ENCODE measurements at places on chromosomes 12 and 14.

DNA sequence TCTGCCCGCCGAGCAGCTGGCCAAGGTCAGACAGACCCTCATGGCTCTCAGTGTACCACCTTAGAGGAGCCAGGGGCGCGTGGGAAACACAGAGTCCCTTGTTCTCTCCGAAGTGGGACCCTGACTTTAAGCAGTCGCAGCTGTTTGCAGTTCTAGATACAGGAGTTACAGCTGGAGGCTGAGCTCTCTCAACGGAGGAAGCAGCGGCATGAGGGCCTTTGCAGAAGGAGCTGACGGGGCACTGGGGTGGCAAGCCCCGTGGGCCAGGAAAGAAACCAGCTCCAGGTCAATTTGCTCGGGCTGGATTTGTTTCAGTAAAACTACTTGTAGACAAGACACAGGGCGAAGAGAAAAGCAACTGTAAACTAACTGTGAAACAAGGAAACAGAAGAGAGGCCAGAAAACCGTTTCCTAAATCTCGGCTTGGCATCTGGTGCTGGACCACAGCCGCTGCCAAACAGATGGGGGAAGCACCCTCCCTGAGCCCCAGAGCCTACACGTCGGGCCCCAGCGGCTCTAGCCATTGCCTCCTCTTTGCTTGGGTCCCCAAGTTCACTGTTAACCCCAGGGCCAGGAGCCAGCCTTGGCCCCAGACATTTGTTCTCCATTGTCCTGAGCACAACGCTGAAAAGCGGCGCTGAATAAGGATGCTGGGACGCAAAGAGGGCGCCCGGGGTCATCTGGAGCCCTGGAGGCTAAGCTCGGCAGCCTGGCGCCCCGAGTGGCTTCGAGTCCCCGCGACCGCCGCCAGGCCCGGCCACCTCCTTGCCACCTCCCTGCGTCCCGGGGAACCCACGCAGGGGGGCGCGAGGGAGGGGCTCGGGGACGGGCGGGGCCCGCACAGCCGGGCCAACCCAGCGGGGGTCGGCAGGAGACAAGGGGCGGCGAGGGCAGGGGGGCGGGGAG lies 914 bp upstream of the PACS2 start:
- no peak for DNase-seq

GRCh38 chr12:52190860-52191729 lies 719 bp downstream of the KRT80 start:
- DNase-seq: no peak

GRCh38 chr12:5081016-5081415 lies 37.3 kb downstream of the KCNA5 start:
- no peak for DNase-seq

DNA sequence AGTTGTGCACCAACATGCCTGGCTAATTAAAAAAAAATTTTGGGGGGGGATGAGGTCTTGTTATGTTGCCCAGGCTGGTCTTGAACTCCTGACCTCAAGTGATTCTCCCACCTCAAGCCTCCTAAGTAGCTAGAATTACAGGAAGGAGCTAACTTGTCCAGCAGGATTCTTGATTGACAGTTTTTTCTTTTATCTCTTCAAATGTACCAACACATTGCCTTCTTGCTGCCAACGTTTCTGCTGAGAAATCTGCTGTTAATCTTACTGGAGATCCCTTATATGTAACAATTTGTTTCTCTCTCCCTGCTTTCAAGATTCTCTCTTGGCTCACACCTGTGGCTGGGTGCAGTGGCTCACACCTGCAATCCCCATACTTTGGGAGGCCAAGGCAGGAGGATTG lies 22.4 kb upstream of the MARK3 start:
- DNase-seq: no peak

DNA sequence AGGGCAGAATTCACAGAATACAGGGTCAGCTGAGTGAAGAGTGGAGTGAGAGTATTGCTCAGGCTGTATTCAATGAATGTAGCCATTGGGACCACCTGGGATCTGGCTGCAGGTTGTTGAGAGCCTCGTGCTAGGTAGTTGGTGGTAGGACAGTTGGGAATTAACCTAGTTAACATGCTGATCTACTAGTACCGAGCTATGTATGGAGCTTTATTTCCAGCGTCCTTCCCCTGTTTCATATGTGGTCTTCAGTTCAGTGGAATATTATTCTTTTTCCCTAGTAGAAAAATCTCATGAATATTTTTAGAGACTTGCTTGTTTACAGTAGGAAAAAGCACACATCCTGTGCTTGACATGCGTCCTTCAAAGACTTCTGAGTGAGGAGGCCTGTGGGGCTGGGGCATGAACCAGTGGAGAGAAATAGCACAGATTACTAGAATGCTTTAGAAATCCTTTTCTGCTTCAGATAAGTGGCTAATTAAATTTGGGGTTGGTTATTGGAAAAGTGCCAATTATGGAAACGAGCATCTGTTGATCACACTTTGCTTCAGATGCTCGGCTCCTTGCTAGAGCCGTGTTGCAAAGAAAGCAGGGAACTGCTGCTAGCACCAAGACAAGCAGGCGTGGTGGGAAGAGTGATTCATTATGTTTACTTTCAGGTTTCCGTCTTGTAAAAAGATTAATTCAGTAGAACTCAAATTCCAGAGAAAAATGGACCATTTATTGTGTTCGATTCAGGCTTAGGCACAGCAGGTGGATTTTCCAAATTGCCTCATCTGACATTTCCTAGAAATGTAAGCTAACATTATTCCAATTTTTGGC lies 53.6 kb downstream of the ARF6 start:
- no peak for DNase-seq

DNA sequence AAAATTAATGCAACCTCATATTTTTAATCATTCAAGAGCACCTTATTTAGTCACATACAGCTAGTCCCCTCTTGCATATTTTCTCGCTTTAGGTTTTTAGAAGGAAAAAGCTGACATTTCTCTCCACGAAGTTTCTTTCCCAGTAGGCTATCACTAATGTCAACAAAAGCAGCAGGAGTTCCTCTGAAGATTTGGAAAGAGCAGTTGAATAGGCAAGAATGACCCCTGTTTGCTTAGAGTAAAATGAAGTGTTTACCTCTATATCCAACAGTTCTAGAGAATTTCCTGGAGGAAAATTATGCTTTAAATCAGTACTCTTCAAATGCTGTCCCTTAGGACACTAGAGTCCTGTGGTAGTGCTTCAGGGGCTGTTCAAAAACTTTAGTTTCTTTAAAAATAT lies 188.1 kb upstream of the PRKD1 start:
- DNase-seq: no peak

- DNase-seq: no peak
These were observed 87.0 kb downstream of the ERC1 start for GRCh38 chr12:1078002-1078401.

- no peak for DNase-seq
These were observed 16.2 kb upstream of the CATSPERB start for GRCh38 chr14:91748049-91748448.

GRCh38 chr12:124123296-124124000 lies 150.4 kb downstream of the ZNF664 start:
- DNase-seq: no peak

GRCh38 chr12:26751179-26751578 lies 81.8 kb downstream of the ITPR2 start:
- no peak for DNase-seq

GRCh38 chr12:117564881-117565280 lies 203.5 kb upstream of the NOS1 start:
- no peak for DNase-seq

GRCh38 chr12:119828300-119828699 lies 48.8 kb downstream of the CIT start:
- DNase-seq: no peak

DNA sequence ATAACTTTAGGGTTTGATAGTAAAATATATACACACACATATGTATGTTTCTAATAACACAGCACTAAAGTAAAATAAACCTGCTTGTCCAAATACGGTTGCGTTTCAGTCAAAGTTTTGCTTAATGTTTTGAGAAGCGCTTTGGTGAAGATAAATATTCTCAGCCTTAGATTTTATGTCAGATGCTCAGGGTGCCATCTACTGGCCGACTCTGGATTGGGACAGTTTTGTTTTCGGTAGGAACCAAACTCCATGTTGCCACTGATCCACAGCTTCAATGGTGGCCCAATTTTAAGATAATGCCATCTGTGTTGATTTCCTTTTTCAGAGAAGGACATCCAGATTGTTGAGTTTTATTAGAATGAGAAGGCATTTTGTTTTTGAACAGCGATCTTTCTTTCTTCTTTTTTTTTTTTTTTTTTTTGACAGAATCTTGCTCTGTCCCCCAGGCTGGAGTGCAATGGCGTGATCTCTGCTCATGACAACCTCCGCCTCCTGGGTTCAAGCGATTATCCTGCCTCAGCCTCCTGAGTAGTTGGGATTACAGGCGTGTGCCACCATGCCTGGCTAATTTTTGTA lies 43.1 kb downstream of the LLPH start:
- DNase-seq: peak; percentile 46

DNA sequence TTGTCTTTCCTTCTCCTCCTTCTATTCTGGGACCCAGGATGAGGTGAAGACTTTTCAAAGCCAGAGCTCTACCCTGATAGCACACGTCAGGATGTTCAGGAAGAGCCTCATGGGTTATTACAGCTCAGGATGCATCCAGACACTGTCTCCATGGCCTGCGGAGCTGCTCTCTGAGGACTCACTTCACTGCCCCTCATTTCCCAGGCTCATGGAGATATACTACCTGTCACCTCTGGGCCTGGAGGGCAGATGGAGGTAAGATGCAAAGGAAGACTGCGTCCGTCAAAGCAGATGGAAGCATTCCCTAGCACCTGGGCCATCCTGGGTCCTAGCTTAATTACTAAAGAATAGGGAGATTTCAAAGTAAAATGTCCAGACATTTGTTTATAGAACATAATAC lies 32.6 kb downstream of the STON2 start:
- DNase-seq: no peak

DNA sequence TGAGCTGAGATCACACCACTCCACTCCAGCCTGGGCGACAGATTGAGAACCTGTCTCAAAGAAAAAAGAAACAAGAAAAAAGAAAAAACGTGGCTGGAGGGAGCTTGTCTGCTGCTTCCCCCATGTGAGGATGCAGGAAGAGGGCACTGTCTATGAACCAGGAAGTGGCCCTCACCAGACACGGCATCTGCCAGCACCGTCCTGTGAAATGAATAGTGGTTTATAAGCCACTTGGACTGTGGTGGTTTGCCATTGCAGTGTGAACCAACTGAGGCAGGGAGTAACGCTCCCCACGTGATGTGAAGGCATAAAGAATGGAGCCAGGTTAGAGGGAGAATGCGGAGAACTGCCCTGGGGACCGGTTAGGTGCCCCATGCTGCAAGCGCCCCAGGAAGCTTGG lies 4.5 kb upstream of the BRF1 start:
- DNase-seq: no peak

GRCh38 chr12:111409403-111409779 lies 3.7 kb downstream of the SH2B3 start:
- no peak for DNase-seq

GRCh38 chr14:60648249-60648933 lies 886 bp downstream of the SIX1 start:
- DNase-seq: no peak

DNA sequence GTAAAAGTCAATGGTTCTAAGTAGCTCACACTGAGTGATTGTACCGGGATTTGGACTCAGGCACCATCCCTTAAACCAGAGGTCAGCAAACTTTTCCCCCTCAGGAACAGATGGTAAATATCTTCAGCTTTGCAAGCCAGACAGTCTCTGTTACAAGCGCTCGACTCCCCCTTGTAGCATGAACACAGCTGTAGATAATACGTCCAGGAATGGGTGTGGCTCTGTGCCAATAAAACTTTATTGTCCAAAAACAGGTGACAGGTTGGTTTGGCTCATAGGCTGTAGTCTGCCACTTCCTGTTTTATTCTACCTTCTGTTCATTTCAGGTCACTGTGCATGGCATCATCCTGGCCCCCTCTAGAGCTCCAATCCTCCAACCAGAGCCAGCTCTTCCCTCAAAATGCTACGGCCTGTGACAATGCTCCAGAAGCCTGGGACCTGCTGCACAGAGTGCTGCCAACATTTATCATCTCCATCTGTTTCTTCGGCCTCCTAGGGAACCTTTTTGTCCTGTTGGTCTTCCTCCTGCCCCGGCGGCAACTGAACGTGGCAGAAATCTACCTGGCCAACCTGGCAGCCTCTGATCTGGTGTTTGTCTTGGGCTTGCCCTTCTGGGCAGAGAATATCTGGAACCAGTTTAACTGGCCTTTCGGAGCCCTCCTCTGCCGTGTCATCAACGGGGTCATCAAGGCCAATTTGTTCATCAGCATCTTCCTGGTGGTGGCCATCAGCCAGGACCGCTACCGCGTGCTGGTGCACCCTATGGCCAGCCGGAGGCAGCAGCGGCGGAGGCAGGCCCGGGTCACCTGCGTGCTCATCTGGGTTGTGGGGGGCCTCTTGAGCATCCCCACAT lies 7.6 kb downstream of the BDKRB1 start:
- DNase-seq: no peak

DNA sequence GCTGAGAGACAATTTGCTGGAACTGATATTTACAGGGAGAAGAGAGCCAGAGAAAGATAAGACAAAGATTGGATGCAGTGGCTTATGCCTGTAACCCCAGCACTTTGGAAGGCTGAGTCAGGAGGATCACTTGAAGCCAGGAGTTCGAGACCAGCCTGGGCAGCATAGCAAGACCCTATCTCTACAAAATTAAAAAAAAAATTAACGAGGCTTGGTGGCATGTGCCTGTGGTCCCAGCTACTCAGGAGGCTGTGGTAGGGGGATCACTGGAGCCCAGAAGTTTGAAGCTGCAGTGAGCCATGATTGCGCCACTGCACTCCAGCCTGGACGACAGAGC lies 2.9 kb upstream of the P2RX7 start:
- DNase-seq: no peak

DNA sequence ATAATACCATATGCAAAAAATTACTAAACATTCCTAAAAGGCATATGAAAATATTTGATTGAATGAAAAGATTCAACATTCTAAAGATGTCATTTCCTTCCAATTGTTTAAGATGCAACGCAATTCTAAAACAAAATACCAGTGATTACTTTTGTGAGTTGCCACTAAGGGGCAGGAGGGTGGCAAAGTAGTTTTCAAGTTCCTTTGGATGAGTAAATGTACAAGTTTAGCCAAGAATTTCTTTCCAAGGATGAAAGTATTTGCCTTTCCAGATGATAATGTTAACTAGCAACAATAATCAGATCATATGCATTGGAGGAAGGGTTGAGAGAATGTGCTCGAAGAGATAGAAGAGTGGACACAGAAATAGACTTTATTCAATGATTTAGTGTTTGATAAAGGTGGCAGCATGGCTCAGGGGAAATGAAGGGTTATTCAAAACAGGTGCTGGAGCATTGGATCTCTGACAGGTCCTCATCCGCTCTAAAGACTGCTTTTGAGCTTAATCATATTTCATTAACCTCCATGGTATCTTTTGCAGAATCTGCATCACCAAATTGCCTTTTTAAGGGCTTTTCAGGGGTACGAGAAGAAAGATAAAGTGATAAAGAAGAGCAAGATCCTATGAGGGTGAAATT lies 678.5 kb upstream of the TBX3 start:
- no peak for DNase-seq
